ENCODE measurements at places on chromosomes 1 and 21.
A peak's percentile ranks its signal among the peaks of the same experiment; 100 is the strongest.

DNA sequence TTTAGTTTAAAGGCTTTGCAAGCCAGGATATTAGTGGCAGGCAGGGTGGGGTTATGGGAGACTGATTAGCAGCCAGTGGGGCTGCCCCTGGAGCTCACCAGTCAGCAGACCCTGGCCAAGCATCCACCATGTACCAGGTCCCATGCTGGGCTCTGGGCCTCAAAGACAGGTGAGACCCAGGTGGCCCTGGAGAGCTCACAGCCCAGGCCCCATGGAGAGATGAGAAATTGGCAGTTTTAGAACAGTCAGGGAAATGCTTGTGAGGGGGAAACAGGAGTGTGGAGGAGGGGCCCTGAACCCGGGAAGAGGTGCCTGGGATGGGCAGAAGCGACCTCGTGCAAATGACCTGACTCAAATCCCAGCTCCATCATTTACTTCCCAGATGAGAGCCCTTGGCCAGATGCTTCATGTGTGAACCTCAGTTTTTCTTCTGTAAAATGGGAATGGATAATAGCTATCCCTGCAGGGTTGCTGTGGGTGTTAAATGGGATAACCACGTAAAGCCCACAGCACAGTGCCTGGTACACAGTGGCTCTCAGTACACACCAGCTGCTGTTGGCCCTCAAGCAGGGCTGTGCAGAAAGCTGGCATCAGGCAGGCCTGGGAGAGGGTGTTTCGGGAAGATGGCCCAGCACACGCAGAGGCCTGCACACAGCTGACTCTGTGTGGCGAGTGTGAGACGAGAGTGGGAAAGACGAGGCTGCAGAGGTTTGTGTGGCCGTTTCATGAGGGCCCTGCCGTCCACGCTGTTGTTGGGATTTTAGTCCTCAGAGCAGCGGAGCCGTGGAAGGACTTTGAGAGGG is 518.5 kb downstream of the PTPRU start:
- DNase-seq: no peak

GRCh38 chr1:12477936-12478611 is 139.9 kb downstream of the DHRS3 start:
- no peak for DNase-seq

DNA sequence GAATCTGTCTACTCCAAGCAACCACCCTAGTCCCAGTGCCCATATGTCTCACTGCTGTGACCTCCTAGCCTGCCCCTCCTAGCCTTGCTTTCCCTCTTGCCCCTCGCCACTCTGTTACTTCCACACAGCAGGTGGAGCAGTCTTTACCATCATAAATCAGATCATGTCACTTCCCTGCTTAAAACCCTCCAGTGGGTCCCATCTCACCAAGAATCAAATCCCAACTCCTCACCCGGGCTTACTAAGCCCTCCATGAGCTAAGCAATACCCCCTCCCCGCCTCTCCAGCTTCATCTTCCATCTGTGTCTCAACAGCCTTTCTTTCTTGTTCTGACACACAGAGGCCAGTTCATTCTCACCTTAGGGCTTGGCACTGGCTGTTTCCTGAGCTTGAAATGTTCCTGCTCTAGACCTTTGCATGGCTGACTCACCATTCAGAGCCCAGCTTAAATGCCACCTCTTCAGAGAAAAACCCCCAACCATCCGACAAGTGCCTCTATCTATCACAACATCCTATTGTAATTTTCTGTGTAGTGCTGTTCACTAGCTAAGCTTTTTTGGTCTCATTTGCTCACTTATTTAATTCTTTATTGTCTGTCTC is 22.3 kb downstream of the KNCN start:
- DNase-seq: no peak

- DNase-seq: no peak
Measured at GRCh38 chr1:180923887-180924286, 11.2 kb downstream of the KIAA1614 start.

GRCh38 chr1:7335224-7335879 is 435.7 kb upstream of the VAMP3 start:
- no peak for DNase-seq

- peak; percentile 72 for DNase-seq
Measured at GRCh38 chr1:45299981-45300668, 26.6 kb upstream of the HPDL start.

DNA sequence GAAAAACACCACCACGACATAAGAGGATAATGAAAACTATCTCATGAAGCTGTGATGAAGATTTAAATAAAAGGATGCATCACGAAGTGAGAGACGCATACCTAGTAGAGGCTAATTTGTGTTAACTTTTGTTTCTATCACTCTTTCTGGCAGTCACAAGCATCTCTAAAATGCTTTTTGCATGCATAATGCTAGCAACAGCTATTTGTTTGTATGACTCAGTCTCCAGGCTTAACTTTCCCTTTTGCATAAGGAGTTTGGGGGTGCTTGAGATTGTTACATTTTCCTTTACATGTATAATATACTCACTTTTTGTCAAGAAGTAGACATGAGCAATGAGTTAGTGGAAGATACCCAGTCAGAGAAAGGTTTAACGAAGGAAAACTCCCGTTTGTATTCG is 385.4 kb downstream of the DISC1 start:
- DNase-seq: no peak

GRCh38 chr21:40678681-40679284 is 168.2 kb downstream of the DSCAM start:
- DNase-seq: no peak

GRCh38 chr1:200034761-200035396 is 7.4 kb downstream of the NR5A2 start:
- DNase-seq: no peak

Measured in D341Med (cell line).